ENCODE measurements at places on chromosomes 7 and 10. TPM values are rescaled to one million over a fixed set of nuclear protein-coding genes. Genes with fewer than 3 reads are reported as not detected.

GRCh38 chr10:4688601-4689000 is 137.4 kb upstream of the AKR1E2 start:
- H3K4me3 ChIP-seq, result no peak overlapping the region
- no peaks in the 10 kb centered on the region for H3K36me3 ChIP-seq
- no peaks in the 10 kb centered on the region for H3K4me1 ChIP-seq
- no peak for DNase-seq

DNA sequence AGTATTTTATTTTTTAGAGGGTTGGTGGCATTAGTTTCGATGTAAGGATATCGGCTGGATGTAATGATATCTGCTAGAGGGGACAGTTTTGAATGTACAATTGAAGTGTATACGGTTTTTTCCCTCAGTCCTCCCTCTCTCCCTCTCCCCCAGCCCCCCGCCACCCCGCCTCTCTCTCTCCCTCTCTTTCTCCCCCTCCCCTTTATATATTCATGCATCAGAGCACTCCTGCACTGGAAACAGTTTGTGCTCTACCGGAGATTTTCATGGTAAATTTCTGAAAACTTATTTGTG is 1.6 kb downstream of the GLCCI1 start:
- peak overlapping the region; percentile 63 for H3K4me3 ChIP-seq
- DNase-seq, result peak; percentile 55
- H3K27ac ChIP-seq, result peak overlapping the region; percentile 61
- H3K4me1 ChIP-seq, result peaks cover 63% of the 10 kb centered on the region

DNA sequence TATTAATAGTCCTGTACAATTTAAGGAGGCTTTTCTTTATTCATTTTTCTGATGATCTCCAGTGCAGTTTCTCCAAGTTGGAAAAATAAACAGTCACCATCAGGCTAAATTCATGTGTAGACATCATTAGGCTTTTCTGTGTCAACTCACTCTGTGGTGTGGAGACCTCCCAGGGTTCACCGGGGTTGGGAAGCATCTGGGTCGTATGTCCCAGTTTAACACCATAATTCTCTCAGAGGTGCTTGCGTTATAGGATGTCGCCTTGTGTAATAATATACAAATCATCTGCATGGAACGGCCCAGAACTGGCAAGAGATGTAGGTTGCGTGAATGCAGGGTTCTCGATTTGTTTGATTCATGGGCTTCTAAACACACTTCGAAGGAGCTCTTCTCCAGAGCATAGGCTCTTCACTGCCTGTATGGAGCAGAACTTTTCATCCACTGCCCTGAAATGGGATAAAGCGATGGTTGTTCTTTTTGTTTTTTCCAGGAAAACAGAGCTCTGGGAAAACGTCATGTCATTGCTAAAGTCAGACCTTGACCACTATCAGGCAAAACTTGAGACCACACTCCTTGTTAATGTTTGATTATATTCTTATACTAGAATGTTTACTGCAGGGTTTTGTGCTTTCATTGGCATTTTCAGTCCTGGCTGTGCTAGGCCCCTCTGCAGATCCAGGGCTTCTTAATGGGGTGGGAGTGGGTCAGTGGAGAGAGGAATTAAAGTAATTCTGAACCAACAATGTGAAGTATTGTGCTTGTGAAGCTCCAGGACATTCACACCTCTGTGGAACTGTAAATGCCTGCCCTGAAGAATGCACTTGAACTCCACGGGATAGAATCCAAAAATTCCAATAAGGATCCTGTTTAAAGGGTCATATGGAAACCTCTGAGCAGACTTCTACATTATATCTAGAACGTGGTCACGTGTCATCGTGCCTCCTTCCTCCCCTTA is 172.8 kb downstream of the TRIL start:
- H3K36me3 ChIP-seq, result no peaks in the 10 kb centered on the region
- H3K27me3 ChIP-seq, result no peaks in the 10 kb centered on the region
- H3K4me1 ChIP-seq, result peaks cover 45% of the 10 kb centered on the region
- no peak for DNase-seq
- no peak overlapping the region for H3K4me3 ChIP-seq

DNA sequence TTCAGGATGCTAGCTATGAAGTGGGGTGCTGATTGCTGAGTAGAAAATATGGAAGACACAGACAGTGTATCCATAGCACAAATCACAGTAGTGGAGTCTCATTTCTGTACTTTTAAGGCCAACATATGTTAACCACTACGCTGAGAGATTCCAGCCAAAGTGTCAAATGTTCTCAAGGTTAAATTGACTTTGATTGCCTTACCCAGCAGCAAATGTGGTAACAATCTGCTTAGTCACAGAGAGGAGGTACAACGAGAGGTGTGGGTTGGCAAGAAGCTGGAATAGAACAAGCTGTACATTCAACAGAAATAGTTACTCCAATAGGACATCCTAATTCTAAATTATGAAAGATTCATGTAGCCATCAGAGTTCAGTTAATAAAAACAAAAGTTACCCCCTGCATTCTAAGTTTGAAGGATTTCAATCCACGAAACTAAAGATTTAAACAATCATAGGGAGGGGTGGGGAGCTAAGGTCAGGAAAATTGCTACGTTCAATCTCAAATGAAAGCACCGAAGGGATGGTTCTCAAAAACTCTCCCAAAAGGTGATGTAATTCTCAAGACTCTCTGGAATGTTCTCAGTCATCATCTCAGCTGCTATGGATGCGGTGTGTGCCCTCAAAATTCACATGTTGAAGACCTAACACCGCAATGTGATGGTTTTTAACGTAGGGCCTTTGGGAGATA is 137.0 kb downstream of the ETV1 start:
- no peak for DNase-seq
- H3K4me3 ChIP-seq, result no peak overlapping the region
- peaks cover 8% of the 10 kb centered on the region for H3K4me1 ChIP-seq
- no peak overlapping the region for H3K27ac ChIP-seq
- no peaks in the 10 kb centered on the region for H3K36me3 ChIP-seq
- no peaks in the 10 kb centered on the region for H3K27me3 ChIP-seq

- H3K4me3 ChIP-seq, result no peak overlapping the region
- H3K27me3 ChIP-seq, result no peaks in the 10 kb centered on the region
- H3K36me3 ChIP-seq, result no peaks in the 10 kb centered on the region
These were observed 38.0 kb downstream of the PSAP start for GRCh38 chr10:71812913-71813590.

DNA sequence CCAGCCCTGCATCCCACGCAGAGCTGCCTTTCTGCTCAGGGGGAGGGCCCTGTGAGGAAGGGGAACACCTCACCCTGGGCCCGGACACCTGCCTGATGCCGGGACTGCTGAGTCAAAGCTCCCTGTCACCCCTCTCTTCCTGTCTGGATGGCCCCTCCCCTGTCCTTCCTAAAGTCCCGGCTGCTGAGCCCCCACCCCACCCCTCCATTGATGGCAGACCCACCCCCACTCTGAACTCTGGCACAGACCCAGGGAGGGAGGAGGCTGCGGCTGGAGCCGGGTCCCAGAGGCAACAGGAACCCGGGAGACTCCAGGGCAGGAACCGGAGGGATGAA is 78.7 kb downstream of the ELFN1 start:
- DNase-seq, result no peak
- no peaks in the 10 kb centered on the region for H3K27me3 ChIP-seq
- no peak overlapping the region for H3K4me3 ChIP-seq
- peaks cover 12% of the 10 kb centered on the region for H3K4me1 ChIP-seq
- H3K36me3 ChIP-seq, result no peaks in the 10 kb centered on the region

DNA sequence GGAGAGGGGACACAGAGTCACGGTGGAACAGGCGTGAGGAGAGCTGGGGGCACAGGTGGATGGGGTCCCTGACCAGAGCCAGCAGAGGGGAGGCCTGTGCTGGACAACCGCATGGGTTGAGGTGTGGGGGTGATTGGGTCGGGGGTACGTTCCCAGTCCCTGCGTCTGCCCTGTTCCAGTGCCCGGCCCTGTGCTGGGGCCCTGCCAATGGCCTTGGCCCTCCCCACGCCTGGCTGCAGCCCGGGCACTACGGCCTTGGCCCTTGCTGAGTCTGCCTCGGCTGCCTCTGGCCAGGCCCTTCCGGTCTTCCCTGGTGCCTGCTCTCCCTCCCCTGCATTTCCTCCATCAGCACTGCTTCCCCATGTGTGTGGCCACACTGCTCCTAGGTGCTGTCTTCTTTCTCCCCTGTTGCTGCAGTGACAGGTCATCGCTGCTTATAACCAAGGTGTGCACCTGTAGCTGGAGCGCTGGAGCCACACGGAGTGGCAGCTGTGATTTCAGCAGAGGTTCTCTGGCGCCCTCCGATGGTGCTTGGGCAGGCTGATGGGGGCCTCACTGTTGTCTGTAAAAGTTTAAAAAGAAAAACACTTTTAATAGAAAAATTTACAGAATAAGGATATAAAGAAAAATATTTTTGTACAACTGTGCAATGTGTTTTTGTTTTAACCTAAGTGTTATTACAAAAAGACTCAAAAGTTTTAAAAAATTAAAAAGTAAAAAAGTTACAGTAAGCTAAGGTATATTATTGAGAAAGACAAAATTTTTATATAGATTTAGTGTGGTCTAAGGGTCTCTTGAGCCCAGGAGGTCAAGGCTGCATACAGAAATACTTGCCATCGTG is 45.2 kb upstream of the BHLHA15 start:
- H3K36me3 ChIP-seq, result no peaks in the 10 kb centered on the region
- peaks cover 5% of the 10 kb centered on the region for H3K4me1 ChIP-seq
- H3K4me3 ChIP-seq, result no peak overlapping the region

Gene NFE2L3
- not detected for total RNA-seq

Gene AS3MT
- total RNA-seq, result not detected
